Activated CD4-positive, alpha-beta T cell treated with anti-CD3 and anti-CD28 coated beads for 1 hour (primary cell): ENCODE measurements at places on chromosomes 1 and 21.

- no peak for DNase-seq
Measured at GRCh38 chr1:241841691-241842090, 6.3 kb upstream of the EXO1 start.

GRCh38 chr1:35111106-35111505 lies 31.9 kb downstream of the ZMYM1 start:
- DNase-seq = no peak

- no peak for DNase-seq
Measured at GRCh38 chr1:160975026-160975425, 20.4 kb upstream of the ITLN2 start.

DNA sequence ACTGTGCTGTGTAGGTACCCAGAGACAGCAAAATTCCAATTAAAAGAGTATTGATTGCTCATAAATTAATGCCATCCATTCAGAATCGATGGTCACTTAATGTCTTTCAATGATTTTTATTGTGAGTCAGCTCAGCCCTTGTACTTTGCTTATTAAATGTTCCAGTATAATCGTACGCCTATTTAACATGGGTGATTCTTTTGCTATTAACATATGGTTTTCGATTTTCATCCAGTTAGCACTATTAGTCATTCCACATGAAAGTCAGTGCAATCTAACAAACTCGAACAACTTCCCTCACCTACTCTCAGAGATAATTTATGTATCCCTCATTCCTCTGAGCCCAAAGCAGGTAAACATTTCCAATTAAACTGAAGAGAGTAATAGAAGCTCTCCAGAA lies 109.6 kb upstream of the APP start:
- no peak for DNase-seq

- no peak for DNase-seq
Measured at GRCh38 chr1:230087028-230087716, 20.1 kb downstream of the GALNT2 start.
